ENCODE measurements at places on chromosomes 1 and 21. TPM values are rescaled to one million over a fixed set of nuclear protein-coding genes. Genes with fewer than 3 reads are reported as not detected.

GRCh38 chr1:34587761-34588160 lies 167.1 kb upstream of the GJB5 start:
- DNase-seq, result no peak

The FNDC5 gene
- total RNA-seq, result not detected

The OLFML2B gene
- total RNA-seq, result not detected

The SMG7 gene
- total RNA-seq, result 51.0 TPM

The FAM151A gene
- total RNA-seq, result not detected
